ENCODE measurements at places on chromosomes 4 and X. TPM values are rescaled to one million over a fixed set of nuclear protein-coding genes. Genes with fewer than 3 reads are reported as not detected.

- peak; percentile 34 for DNase-seq
Observed at GRCh38 chrX:106608016-106608415, 3.8 kb upstream of the RADX start.

- DNase-seq, result peak; percentile 46
Observed at GRCh38 chr4:152935143-152935542, 980 bp upstream of the FHDC1 start.

- DNase-seq, result no peak
Observed at GRCh38 chr4:88831031-88831430, 133.4 kb upstream of the NAP1L5 start.

DNA sequence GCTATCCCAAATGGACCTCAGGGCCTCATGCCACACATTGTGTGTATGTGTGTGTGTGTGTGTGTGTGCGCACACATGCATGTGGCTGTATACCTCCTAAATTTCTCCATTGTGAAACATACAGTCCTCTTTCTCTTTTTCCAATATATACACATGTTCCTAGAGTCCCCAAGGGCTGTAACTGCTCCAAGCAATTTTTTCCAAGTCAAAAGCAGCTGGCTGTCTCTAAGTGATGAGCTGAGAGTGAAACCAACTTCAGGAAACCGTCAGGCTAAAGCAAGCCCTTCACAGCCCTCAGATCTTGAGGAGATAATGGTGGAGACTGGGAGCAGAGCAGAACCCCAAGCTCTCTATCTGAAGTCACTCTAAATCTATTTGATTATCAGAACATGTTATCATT, 496.1 kb upstream of the DIPK2B start:
- no peak for DNase-seq

GRCh38 chr4:3525532-3526430, 6.4 kb downstream of the LRPAP1 start:
- DNase-seq, result no peak

DNA sequence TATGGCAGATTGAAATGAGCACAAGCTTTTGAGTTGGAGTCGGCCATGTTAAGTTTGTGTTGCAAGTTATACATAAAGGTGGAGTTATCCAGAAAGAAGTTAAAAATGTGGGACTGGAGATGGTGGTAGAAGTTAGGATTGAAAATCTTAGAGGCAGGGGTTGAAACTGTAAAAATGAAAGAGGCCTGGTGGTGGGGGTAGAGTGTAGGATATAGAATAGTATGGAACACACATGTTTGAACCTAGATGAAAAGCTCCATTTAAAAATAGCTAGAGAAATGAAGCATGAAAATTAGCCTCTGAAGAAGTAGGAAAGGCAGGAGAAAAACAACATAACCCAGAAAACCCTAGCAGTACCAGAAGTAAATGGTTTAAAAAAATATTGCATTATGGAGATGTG, 131.8 kb upstream of the ENPEP start:
- no peak for DNase-seq

GRCh38 chr4:185244763-185245162, 35.4 kb downstream of the SNX25 start:
- DNase-seq, result no peak

DNA sequence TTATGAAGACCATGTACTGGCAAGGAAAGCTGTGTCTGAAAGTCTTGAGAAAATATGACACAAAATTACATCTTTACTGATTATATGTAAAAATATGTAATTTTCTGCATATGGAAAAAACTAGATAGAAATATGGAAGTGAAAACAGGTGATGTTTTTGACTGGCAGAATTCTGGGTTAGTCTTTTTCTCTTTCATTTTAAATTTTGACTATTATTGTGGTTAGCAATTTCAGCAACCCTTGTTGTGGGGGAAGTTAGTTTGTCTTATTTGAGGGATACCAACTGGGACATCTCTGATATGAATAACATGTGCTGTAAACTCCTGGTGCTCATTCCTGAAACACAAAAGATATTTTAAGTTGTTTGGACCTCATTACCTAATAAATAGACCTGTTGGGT, 49.9 kb upstream of the CPEB2 start:
- DNase-seq, result no peak

GRCh38 chr4:83255584-83255983, 29.0 kb downstream of the COQ2 start:
- peak; percentile 12 for DNase-seq

DNA sequence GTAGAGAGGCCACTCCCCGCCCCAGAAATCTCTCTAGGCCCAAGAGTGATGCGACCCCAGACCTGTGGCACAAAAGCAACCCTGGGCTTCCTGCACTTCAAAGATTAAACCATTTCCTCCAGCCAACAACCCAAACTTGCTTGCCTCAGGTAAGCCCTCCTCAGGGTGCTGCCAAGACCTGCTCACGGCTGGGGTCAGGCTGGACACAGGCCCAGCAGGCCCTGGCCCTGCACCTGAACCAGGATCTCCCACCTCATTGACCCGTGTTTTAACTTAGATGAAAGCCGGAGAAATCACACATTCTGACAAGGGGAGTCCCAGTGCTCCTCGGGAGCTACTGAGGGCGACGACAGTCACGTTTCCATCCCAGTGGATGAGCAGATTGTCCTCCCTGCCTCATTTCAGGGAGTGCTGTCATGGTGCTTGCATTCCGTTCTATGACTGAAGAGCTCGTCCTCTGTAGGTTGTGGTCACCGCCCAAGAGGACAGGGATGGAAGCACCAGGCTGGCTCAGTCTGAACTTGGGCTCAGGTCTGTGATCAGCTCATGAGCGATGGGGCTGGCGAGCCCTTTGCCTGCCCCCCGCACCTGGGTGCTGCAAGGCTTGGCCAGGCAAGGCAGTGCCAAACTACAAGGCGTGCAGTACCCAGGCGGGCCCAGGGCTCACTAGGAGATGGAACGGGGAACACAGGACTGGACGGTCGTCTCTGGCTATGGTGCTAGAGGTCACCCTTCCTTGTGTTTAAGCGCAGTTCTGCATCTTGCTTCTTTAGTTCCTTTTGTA, 25.9 kb downstream of the WDR1 start:
- no peak for DNase-seq

DNA sequence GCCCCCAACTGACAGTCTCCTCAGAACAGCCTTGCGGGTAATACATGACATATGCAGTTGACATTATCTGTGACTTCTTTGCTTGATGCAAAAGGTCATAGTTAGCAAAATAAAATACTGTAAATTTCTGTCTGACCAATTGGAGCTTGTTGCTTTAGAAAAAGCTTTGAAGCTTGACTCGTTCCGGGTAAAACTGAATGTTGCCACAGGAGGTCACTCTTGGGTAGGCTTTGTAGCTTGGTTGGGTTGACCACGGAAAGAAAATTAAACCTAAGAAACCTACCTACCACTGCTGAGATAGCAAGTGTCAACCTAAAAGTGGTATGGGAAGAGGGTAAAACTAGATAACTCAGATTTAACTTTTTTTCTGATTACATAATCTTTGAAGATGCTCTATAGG, 23.2 kb downstream of the PRPS2 start:
- DNase-seq, result peak; percentile 46

DNA sequence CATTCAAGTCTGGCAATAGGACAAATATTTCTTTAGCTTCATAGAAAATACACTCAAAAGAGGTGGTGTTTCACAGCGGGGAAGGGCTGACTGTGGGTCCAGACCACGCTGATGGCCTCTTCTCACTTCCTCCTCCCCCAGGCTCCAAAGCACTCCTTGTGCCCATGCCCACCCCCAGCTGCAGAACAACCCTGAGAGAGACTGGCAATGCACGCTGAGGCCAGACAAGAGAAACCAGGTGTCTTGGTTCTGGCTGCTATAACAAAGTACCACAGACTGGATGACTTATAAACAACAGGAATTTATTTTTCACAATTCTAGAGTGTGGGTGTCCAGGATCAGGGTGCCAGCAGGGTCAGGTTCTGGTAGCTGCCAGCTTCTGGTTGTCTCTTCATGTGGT, 386.1 kb downstream of the FBXW7 start:
- no peak for DNase-seq

GRCh38 chrX:48891402-48892288, 5.9 kb downstream of the TIMM17B start:
- peak; percentile 75 for DNase-seq

- no peak for DNase-seq
Observed at GRCh38 chr4:111020961-111021360, 398.1 kb upstream of the PITX2 start.

DNA sequence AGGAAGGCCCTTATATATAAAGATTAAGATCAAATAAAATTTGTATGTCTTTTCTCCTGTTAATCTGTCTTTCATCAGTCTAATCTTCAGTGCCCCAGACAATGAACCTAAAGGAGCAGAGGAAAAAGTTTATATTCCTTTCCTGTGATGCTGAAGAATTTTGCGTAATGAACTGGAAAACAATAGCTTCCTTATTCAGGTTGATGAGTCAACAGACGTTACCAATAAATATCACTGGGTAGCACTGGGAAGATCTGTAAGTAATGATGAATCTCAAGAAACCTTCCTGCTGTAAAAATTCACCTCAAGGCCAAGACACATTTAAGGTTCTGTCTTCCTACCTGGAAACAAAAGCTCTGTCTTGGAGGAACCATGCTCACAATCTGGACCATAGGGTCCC, 25.5 kb downstream of the CDKN2AIP start:
- DNase-seq, result peak; percentile 81

- peak; percentile 12 for DNase-seq
Observed at GRCh38 chrX:136219893-136220292, 31.3 kb downstream of the MAP7D3 start.

- no peak for DNase-seq
Observed at GRCh38 chr4:109266891-109267290, 35.6 kb downstream of the COL25A1 start.

- DNase-seq, result no peak
Observed at GRCh38 chr4:128334256-128334655, 46.6 kb upstream of the PGRMC2 start.

DNA sequence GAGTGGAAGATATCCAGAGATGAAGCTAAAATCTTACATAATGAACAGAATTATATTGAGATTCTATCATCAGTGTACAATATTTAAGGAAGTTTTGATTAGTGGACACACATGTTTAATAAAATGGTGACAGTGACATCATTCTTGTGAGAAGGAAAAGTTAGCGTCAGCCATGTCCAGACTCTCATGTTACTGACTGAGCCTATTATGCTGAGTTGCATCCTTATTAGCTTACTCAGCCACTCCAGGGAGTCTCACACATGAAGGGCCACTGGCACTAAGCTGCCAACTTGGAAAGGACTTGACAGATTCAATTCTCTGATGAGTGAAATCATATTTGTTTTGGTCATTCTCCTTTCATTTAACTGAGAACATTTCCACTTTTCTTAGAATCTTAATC, 170.6 kb downstream of the BANK1 start:
- DNase-seq, result peak; percentile 60

DNA sequence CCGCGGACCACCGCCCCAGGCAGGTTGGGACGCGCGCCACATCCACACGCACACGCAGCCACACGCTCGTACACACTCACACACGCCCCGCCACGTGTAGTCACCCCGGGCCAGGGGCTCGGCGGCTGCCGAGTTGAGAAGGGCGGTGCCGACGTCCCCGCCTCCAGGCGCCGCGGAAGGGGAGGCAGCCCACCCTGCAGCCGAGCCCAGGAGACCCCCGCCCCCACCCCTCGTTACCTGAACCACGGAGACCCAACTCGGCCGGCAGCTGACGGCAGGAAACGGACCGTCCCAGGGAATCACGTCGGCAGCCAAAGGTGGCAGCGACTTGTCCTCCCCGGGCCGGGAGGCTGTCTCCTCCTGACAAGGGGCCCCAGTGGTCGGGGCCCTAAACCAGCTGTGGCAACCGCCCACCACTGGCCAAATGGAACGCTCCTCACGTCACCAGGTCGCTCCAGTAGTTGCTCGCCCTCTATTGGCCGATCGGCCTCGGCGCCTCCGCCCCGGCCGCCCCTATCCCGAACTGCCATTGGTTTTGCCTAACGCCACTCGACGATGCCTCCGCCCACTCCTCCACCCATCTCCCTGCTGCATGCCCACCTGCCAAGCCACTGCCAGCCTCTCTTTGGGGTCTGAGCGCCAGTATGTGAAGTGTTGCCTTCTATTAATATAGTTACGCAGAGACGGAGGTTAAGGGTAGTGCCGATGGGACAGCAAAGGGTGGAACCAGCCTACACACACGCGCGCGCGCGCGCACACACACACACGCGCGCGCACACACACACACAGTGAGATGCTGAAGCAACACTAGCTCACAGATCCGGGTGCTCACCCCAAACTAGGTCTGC, at the start of gene ZDHHC9:
Gene ZDHHC9 (minus strand): TSS at position 428 of the 848 bp plus-strand sequence. CDS start 1,941 bp downstream, outside the sequence.
- peak; percentile 65 for DNase-seq

GRCh38 chr4:119136546-119136945, 914 bp downstream of the MYOZ2 start:
- DNase-seq, result no peak

GRCh38 chr4:189124149-189124758, 816.4 kb upstream of the FRG1 start:
- peak; percentile 39 for DNase-seq

DNA sequence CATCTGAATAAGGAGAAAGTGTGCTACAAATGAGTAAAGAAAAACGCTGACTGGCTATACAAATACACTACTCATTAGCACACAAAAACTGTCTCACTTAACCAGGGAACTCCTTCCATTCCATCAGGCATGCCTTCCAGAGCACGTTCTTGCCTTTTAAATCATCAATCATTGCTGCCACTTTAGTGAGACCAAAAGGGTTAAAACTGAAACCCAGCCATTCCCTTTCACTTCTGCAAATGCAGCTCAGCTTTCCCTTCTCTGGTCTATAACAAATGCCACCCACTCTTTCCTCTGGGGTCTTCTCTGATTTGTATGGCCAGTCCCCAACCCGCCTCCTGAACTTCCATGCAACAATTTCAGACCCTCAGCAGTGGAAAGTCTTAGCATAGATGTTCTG, 231.5 kb downstream of the TRIML1 start:
- no peak for DNase-seq

- DNase-seq, result peak; percentile 62
Observed at GRCh38 chr4:29423836-29424721, 1296.1 kb upstream of the PCDH7 start.

DNA sequence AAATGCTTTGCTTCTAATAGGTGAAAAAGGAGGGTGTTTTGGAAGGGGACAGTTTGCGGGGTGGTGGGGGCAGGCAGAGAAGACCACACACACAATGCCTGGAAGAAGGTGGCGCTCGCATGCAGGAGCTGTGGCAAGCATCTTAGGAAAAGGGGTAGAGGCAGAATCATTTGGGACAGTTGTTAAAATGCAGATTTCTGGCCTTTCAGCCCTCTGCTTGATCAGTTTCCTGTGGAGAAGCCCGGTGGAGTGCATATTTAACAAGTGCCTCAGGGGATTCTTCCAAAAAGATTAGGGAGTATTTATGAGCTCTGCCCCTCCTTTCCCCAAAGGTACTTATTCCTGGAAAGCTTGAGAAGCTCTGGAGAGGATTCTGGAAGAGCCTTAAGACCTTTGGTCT, 4.8 kb downstream of the NOCT start:
- DNase-seq, result no peak

CC2D2A gene
- total RNA-seq, result 5.5 TPM

HTN3 gene
- total RNA-seq, result not detected

CLNK gene
- total RNA-seq, result not detected

FRAS1 gene
- total RNA-seq, result 13.7 TPM

PABPC1L2A gene
- not detected for total RNA-seq

XPNPEP2 gene
- total RNA-seq, result not detected

RIPPLY1 gene
- total RNA-seq, result 0.13 TPM

GLUD2 gene
- 0.53 TPM for total RNA-seq

ATP6AP2 gene
- total RNA-seq, result 99.8 TPM

POF1B gene
- 7.7 TPM for total RNA-seq

RBMXL3 gene
- not detected for total RNA-seq

Measured in bronchial epithelial cell (primary cell).